ENCODE measurements at places on chromosomes 3 and 15.

DNA sequence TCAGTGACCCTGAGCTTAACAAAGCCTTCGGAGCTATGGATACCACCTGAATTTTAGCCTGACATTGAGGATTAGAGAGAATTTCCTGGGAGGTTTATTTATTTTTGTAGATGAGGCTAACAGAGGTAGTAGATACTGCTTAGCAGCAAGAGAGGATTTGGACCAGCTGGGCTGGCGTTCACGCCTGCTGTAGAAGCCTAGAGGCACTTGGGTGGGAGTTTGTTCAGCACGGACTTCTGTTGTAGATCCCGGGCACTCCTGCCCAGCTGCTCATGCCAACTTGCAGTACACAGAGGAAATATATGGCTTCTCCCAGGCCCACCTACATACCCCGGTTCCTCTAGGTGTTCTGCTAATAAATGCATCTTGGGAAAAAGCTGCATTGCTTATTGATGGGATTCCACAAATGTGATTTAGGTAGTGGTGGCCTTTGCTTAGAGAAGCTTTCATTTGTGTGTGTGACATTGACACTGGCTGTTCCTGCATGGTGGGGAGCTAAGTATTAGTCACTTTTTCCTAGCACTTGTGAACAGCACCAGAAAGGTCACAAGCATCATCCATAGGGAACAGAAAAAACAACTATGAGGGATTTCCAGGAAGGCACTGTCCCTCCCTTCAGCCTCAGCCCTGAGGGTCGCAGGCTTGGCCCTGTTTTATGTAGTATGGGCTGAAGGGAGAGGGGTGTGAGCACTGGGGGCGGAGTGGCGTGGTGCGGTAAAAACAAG, 324.8 kb upstream of the LRRFIP2 start:
- DNase-seq, result no peak

- no peak for DNase-seq
Measured at GRCh38 chr15:74830868-74831267, 4.4 kb downstream of the CPLX3 start.

- DNase-seq, result no peak
Measured at GRCh38 chr3:30069056-30069455, 537.3 kb upstream of the TGFBR2 start.

GRCh38 chr3:174440253-174440701, 418.9 kb upstream of the NAALADL2 start:
- DNase-seq, result no peak

GRCh38 chr3:69236812-69237707, 114.7 kb upstream of the LMOD3 start:
- no peak for DNase-seq

GRCh38 chr15:41554343-41554742, 4.7 kb upstream of the TYRO3 start:
- DNase-seq, result no peak

DNA sequence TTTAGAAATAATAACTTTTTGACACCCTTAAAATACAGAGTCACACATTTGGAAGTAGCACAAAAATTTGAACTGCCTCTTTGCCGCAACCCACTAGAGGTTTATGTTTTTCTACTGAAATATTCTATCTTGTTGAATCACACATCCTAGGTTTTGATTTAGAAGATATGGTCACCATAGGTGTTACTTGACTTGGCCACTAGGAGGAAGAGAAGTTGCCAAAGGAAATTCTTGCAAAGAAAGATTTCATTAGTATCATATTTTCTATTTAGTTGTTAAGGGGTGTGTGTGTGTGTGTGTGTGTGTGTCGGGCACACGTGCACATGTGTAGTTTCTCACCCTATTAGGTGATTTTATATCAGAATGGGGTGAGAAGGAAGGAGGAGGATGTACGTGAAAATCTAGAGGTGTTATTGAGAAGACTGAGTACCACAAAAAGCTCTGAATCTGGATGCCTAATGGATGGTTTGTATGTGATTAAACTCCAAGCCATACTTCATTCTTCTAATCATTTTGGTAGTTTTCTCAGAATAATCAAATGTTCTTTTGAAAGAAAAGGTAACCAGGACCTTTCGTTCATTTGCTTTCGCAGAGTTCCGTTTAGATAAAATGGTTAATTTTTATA, 31.5 kb downstream of the ZFAND6 start:
- DNase-seq, result no peak

- DNase-seq, result no peak
Measured at GRCh38 chr3:193788189-193788991, 195.4 kb downstream of the OPA1 start.

DNA sequence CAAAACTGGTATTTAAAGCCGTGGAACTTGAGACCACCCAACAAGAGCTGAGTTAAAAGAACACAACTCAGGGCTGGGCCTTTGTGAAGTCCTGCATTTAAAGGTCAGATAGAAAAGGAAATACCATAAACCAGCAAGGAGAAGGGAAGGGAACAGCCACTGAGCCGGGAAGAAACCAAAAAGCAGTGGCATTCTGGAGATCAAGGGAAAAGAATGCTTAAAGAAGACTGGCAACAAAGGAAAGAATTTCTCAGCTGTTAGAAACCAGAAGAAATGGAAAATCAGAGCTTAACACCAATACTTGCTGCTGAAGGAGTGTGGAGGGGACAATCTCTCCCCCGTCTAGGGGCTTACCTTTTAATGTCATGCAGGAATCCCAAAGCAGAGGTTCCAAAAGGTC, 247.4 kb upstream of the CHRNA7 start:
- DNase-seq, result no peak

DNA sequence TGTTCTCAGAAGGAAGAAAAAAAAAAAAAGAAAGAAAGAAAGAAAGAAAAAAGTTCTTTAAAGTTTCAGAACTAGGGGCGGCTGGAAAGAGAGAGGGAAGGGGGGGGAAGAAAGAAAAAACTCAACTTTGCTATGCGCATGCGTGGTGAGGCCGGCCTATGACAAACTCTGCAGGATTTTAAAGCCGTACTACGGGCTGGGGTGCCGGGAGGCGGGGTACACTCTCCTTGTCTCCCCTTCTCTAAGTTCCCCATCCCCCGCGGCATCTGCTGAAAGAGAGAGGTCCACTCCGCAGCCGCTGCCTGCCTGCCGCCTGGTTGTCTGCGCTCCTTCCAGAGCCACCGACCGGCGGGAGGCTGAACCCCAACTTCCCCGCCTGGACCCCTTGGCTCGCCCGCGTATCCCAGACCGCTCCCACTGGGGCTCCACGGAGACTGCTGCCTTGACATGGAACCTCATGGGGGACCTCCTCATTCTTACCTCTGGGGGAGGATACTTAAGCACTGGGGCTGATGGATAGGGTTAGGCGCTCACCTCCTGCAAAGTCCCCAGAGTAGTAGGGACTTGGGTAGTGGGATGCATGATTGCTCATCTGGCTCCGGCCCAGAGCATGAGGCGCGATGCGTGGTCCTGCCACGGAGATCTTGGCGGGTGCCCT, 1.4 kb upstream of the WNT5A start:
- DNase-seq, result no peak

DNA sequence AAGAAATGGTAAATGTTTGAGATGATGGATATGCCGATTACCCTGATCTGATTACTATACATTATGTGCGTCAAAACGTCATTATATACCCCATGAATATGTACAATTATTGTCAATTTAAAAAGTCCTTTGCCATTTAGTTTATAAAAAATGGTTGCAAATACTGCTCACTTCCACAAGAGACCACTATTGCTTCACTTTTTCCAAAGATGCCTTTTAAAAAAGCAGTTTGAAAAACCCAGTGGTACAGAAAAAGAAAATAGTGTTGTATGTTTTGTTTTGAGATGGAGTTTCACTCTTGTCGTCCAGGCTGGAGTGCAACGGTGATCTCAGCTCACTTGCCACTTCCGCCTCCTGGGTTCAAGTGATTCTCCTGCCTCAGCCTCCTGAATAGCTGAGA, 39.3 kb downstream of the EDEM1 start:
- no peak for DNase-seq

DNA sequence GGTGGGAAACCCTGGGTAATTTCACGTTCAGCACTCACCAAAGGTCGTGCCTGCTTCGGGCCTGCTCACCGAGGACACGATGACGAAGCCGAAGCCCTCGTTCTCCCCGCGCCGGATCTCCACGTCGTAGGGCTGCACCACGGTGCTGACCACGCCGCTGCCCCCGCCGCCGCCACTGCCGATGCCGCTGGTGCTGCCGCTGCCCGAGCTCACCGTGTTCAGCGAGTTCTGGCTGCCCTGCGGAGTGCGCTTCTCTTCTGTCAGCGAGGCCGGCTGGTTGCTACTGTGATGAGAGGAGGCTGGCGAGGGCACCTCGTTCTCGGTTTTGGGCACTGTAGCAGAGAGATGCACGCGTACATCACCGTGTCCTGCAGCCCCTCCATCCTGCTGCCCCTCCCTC, 659.5 kb downstream of the MAGI1 start:
- no peak for DNase-seq

GRCh38 chr15:85097250-85097649, 115.6 kb downstream of the PDE8A start:
- no peak for DNase-seq

- no peak for DNase-seq
Measured at GRCh38 chr15:58919232-58919631, 14.2 kb downstream of the SLTM start.
